ENCODE measurements at places on chromosomes 16 and 17.

- no peak for DNase-seq
Observed at GRCh38 chr16:69904495-69905170, 46.5 kb upstream of the CLEC18A start.

GRCh38 chr17:39536468-39536867 lies 71.3 kb downstream of the NEUROD2 start:
- DNase-seq: no peak

DNA sequence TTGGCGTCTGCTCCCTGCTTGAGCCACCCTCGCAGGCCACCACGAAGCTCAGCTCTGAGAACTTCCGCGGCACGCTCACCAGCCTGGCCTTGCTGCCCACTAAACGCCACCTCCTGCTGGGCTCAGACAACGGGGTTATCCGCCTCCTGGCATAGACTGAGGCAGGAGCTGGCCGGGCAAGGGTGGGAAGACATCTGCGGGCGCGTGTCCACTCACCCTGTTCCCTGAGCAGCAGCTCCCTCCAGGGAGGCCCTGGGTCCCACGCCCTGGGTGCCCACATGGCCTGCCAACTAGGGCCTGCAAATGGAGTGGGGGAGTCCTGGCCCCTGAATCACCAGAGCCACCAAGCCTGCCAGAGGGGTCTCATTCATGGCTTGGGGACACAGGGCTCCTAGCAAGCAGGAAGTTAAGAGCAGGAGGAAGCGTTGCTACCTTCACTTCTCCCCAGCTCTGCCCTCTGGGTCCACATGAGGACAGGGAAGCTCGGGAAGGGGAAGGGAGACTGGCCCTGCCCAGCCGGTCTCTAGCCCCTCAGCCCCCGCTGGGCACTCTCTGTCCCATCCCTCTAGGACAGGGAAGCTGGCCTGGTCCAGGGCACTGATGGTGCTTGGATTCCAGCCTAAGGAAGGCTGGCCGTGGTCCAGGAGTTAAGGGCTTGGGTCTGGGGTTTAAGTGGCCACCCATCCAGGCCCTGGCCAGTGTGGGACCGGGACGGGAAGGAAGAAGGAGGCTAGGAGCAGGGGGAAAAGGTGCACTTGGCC lies 5.0 kb upstream of the SERPINF2 start:
- no peak for DNase-seq

- DNase-seq: no peak
Observed at GRCh38 chr16:88999457-89000206, 22.6 kb upstream of the CBFA2T3 start.

- no peak for DNase-seq
Observed at GRCh38 chr17:7334938-7335538, 1.3 kb upstream of the ACAP1 start.

GRCh38 chr16:85615014-85615851 lies 2.1 kb downstream of the GSE1 start:
- DNase-seq: no peak

- DNase-seq: no peak
Observed at GRCh38 chr17:27376637-27377547, 79.4 kb upstream of the KSR1 start.
